DMS79 treated with DMSO at 0.1 percent for 48 hours (cell line): ENCODE measurements at places on chromosomes 2 and 18.
A peak's percentile ranks its signal among the peaks of the same experiment; 100 is the strongest.

DNA sequence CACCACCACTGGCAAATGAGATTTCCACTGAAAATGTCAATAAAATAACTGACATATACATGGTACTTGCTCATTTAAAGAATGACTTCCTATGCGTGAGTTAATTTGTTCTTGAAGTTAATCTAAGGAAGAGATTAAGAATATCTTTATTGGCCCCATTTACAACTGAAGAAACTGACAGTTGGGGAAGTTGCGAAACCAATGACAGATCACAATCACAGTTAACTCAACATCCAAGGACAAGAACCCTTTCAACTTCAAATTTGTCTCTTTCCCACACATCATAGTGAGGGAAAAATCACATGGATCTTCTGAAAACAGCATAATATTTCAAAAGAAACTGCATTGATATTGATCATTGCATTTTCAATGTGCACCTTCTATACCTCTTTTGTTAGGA is 565.4 kb downstream of the IRS1 start:
- no peak for DNase-seq

DNA sequence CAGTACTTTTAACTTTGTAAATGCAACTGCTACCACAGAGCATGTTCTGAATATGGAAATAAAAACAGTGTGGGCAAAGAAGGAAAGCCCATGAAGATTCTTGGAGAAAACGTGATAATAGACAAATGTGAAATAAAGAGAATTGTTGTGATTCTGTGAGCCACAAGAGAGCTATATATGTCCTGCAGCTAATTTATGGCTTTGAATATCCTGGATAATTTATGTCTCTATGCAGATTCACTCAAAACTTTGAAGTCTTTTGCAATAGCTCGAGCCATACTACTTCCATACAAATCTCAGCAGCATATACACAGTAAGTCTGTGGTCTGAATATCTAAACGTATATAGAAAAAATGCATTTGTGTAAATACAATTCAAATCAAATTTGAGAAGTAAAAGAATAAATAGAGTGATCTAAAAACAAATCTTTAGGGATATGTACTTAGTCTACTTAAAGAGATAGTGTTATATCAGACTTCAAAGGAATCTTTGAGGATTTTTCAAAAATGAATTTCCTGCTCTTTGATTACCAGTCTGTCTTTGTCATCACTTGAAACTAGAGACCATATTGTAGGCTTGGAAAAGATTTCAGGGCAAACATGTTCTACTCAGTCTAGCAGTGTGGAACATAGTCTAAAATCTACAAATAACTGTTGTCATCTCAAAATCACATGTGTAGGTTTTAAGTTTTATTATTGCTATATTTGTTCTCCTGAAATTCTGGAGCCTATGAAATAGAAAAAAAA is 107.1 kb downstream of the CSRNP3 start:
- no peak for DNase-seq

GRCh38 chr2:71814885-71815284 is 332.8 kb downstream of the CYP26B1 start:
- DNase-seq = no peak

- DNase-seq = no peak
Measured at GRCh38 chr18:59640721-59641120, 56.5 kb downstream of the CCBE1 start.

DNA sequence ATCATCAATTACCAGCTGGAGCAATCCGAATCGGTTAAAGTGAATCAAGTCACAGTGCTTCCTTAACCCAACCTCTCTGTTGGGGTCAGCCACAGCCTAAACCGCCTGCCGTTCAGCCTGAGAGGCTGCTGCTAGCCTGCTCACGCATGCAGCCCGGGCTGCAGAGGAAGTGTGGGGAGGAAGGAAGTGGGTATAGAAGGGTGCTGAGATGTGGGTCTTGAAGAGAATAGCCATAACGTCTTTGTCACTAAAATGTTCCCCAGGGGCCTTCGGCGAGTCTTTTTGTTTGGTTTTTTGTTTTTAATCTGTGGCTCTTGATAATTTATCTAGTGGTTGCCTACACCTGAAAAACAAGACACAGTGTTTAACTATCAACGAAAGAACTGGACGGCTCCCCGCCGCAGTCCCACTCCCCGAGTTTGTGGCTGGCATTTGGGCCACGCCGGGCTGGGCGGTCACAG is 496 bp upstream of the ITGA4 start:
- peak; percentile 58 for DNase-seq

DNA sequence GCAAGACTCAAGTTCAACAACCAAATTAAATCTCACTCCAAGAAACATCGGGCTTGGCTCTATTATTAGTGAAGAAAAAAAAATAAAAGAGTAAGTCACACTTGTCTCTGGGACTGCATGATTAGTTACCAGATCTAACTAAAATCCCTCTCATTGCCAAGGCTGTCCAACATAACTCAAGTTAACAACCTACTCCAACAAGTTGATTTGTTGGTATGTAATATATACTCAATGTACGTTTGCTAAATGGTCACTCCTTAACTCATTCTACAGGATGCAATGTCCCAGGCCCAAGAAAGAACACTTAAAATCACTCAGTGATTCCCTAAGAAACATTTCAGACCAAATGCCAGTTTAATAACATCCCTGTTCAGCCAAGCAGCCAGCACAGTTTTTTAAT is 95.1 kb downstream of the DYM start:
- DNase-seq = no peak

- no peak for DNase-seq
Measured at GRCh38 chr18:69397096-69397495, 3.6 kb upstream of the DOK6 start.
